ENCODE measurements at places on chromosomes 1 and 21. TPM values are rescaled to one million over a fixed set of nuclear protein-coding genes. Genes with fewer than 3 reads are reported as not detected.

Gene LCE1B
- not detected for total RNA-seq

Gene KANK4
- not detected for total RNA-seq

Gene MYOG
- not detected for total RNA-seq

Gene CD5L
- total RNA-seq = not detected

DNA sequence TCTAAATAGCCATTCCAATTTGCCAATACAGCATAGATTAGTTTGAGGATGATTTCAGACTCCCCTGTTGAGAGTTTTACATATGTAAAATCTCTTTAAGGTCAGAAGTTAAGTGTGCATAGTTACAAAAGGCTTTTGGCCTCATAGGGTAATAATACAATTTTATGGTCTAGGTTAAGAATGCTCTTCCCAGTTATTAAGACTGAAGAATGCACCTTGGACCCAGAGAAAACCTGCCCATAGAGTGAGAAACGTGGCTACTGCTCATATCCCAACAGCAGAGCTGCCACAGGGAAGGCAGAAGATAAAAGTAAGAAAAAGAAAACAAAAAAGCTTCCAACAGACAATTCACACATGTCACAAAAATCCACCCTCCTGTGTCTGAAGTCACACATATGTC is 255.9 kb downstream of the LMO4 start:
- no peaks in the 10 kb centered on the region for H3K36me3 ChIP-seq
- H3K4me3 ChIP-seq = no peak overlapping the region
- no peak for DNase-seq
- no peak overlapping the region for H3K27ac ChIP-seq
- H3K4me1 ChIP-seq = no peaks in the 10 kb centered on the region
- peaks cover 5% of the 10 kb centered on the region for H3K27me3 ChIP-seq

DNA sequence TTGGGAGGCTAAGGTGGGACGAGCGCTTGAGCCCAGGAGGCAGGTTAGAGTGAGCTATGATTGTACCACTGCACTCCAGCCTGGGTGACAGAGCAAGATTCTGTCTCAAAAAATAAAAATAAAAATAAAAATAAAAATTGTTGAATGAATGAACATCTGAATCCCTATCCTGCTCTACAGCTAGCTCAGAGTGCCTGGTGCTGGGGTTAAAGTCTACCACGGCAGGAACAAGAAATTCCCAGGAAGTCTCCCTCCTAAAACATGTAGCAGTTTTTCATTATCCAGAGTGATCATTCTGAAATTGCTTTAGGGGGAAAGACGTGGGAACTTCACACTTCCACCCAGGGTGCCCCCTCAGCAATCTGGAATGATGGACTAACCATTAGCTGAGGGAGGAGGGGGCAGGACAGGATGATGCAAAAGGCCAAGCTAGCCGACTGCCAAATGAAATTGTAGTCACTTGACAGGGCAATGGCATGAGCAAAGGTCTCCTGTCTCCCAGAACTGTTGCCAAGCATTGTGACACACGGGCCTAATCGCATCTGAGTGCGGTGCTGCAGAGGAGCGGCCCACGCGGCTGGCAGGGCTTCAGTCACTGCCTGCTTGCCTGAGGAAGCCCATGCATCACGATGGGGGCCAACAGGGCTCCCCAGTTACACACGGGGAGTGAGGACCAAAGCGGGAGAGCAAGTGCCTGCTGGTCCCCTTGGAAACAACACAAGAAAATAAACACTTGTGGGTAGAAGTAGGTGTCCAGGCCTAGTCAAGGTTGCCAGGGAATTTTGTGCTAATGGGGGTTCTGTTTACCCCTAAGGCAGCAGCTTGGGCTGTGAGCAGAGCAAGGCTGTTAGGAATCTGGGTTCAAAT is 85.7 kb downstream of the NENF start:
- H3K27me3 ChIP-seq = peaks cover 37% of the 10 kb centered on the region
- H3K36me3 ChIP-seq = no peaks in the 10 kb centered on the region
- no peak for DNase-seq
- no peak overlapping the region for H3K27ac ChIP-seq

DNA sequence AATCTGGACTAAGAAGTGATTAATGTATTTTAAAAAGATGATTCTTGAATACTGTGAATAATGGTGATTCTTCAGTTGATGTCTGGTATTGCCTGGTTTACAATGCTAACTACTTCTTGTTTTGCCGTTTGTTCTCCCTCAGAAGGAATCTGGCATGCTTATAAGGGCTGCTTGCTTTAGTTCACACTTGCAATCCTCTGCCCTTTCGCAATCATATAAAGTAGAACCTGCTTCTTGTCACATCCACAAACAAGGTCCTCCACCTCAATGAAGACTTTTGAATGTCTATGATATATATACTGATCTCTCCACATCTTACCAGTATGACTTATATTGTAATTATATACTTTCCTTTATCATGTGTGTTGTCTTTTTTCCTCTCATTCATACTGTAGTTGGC is 92.6 kb downstream of the ADGRL4 start:
- no peak overlapping the region for H3K4me3 ChIP-seq
- DNase-seq = no peak
- no peaks in the 10 kb centered on the region for H3K27me3 ChIP-seq
- H3K4me1 ChIP-seq = no peaks in the 10 kb centered on the region
- no peaks in the 10 kb centered on the region for H3K36me3 ChIP-seq
- H3K27ac ChIP-seq = no peak overlapping the region

DNA sequence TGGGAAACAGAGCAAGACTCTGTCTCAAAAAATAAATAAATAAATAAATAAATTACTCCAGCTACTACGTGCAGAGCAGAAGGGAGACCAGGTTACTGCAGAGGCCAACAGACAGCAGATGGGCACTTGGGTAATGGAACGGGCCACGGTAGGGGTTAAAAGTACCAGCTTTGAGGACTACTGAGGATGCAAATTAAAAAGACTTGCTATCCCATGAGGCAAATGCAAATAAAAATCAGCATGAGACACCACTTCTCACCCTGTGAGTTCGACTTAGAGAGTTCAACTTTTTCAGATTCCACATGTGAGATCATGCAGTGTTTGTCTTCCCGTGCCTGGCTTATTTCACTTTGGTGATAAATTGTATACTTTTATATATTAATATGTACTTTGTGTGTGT is 6.6 kb downstream of the SLC2A5 start:
- no peak overlapping the region for H3K4me3 ChIP-seq
- no peaks in the 10 kb centered on the region for H3K27me3 ChIP-seq
- no peak overlapping the region for H3K27ac ChIP-seq
- no peak for DNase-seq
- no peaks in the 10 kb centered on the region for H3K36me3 ChIP-seq

DNA sequence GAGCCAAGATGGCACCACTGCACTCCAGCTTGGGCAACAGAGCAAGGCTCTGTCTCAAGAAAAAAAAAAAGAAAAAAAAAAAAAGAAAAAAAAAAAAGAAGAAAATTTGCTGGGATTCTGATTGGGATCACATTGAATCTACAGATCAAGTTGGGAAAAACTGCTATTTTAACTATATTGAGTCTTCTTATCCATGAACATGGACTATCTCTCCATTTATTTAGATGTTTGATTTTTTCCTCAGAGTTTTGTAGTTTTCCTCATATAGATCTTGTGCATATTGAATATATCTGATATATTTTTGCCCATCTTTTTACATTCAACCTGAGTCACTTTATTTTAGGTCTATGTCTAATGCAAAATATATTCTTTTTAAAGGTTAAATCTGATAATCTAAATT is 58.3 kb upstream of the B3GALNT2 start:
- DNase-seq = no peak
- no peaks in the 10 kb centered on the region for H3K36me3 ChIP-seq

Gene HPCAL4
- 3.0 TPM for total RNA-seq

- DNase-seq = no peak
- no peaks in the 10 kb centered on the region for H3K36me3 ChIP-seq
- no peak overlapping the region for H3K27ac ChIP-seq
- H3K4me1 ChIP-seq = peaks cover 28% of the 10 kb centered on the region
- H3K4me3 ChIP-seq = no peak overlapping the region
- H3K27me3 ChIP-seq = peaks cover 35% of the 10 kb centered on the region
These were observed 63.7 kb downstream of the TENT5C start for GRCh38 chr1:117669572-117669971.

Gene OR2L13
- not detected for total RNA-seq

Gene PLA2G4A
- not detected for total RNA-seq

Gene DDX59
- 23.8 TPM for total RNA-seq
